ENCODE measurements at places on chromosomes 2 and 18.

DNA sequence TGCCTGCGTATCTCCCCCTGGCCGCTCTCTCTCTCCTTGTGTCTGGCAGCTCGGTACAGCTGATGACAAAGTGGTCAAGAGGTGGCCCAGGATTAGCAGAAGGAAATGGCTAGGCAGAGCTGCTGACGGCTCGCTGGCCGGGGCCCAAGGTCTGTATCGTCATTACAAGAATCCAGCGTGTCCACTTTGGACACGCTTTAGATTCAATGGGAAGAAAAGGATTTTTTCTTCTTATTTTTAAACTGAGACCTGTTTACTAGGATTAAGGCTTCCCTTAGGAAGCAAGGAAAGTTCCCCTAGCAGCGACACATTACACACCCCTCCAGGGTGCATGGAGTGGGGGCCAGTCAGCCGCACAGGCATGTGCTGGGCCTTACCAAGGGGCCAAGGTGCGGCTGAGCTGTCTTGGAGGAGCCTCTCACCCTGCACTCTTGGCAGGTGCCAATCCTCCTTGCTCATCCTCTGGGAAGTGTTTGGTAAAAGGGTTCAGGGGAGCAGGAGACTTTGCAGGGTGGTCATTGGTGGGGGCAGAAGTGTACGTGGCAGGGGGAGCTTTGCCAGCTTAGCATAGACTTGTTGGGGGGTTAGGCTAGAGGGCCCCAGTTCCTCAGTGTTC lies 76.8 kb downstream of the POLR1A start:
- no peak for DNase-seq

DNA sequence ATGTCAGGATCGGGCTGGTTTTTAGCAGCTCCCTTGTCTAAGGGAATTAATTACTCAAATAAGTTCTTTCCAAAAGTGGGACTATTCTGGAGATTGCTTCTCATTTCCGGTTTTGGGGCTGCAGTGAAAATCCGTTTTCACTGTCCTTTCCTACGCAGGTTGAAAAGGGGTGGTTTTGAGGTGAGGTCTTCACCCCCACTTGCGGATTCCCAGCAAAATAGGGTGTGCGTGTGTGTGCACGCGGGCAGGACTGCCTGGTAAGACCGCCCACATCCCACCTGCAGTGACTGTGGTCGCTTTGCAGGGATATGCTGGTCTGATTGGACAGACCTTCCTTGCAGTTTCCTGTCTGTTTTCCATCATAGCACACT lies 472 bp upstream of the PLEKHM3 start:
- DNase-seq: no peak

GRCh38 chr2:143429932-143430679 lies 300.9 kb downstream of the ARHGAP15 start:
- DNase-seq: no peak

DNA sequence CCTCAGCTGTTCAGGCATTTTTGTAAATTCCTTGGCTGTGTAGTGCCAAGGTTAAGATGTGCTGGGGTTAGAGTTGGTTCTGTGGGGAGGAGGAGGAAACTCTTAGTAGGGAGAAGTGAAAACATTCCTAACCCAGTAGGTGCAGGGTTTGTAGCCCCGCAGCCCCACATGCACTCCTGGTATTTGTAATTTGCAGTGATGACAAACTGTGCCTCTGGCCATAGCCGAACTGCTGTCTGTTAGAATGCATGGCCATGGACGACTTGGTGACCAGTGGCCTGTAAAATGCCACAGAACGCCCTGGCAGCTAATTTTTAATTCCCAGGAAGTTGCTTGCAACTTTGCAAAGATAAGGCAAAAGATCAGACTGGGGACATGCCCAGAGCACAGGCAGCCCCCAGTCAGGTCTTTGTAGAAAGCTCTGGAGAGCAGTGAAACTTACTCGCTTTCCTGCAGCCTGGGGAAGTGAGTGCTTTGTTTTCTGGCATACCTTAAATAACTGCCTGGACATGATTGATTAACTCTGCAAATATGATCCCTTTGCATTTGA lies 38.4 kb downstream of the LYPD6B start:
- no peak for DNase-seq

DNA sequence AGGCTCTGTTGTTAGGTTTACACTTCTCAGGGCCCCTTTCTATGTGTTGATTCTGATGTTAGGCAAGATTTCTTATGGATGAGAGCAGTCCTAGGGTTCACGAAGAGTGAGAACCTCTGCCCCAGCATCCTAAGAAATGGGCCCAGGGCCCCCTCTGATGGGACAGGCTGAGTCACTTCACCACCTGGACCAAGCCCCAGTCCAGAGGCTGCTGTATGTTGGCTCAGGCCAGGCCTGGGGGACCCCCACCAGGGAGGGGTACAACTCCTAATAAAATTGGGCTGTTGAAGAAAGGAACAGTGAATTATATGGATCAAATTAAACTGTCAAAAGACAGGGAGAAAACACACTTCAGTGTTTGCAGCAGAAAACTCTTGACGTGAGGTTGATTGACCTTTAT lies 365.9 kb upstream of the HS6ST1 start:
- DNase-seq: no peak

GRCh38 chr2:113251118-113251517 lies 27.6 kb downstream of the PAX8 start:
- peak; percentile 24 for DNase-seq

DNA sequence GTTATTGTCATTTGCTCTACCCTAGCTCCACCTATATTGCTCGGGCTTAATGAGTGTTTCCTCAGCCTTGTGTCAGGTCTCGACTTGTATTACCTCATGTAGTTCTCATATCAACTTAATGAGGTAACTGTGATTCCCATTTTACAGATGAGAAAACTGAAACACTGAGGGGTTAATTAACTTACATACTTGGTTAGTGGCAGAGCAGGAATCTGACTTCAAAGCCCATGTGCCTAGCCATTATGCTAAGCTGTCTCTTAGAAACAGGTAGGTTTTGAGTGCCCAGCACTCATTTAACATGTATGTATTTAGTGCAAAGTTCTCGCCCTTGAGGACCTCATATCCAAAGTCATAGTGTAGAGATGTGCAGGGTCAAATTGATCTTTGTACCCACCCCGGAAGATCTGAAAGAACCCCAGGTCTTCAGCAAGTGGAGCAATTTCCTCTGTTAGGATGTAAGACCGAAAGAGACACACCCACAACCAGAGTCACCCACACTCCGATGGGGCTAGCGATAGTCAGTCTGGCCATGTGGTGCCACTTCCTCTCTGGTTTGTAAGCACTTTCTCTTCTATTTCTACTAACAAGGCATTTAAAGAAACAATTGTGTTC lies 121.0 kb upstream of the SLC39A10 start:
- DNase-seq: peak; percentile 75

- no peak for DNase-seq
Observed at GRCh38 chr2:128513116-128513960, 194.7 kb upstream of the HS6ST1 start.

DNA sequence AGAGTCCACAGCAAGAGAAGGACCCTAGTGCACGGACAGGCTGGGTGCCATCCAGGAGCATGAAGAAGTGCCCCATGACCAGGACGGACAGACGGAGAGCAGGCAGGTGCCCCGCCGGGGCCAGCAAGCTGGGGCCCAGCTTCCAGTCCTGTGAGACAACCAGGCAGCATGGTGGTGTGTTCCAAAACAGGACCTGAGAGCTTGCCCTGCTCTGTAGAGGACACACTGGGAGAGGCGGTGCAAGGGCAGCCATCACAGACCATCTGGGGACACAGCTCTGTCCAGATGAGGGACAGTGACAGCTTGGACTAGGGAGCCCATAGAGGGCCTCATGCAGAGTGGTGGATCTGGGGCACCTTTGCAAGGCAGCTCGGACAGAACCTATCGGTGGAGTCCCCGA lies 279.8 kb downstream of the EIPR1 start:
- DNase-seq: no peak

DNA sequence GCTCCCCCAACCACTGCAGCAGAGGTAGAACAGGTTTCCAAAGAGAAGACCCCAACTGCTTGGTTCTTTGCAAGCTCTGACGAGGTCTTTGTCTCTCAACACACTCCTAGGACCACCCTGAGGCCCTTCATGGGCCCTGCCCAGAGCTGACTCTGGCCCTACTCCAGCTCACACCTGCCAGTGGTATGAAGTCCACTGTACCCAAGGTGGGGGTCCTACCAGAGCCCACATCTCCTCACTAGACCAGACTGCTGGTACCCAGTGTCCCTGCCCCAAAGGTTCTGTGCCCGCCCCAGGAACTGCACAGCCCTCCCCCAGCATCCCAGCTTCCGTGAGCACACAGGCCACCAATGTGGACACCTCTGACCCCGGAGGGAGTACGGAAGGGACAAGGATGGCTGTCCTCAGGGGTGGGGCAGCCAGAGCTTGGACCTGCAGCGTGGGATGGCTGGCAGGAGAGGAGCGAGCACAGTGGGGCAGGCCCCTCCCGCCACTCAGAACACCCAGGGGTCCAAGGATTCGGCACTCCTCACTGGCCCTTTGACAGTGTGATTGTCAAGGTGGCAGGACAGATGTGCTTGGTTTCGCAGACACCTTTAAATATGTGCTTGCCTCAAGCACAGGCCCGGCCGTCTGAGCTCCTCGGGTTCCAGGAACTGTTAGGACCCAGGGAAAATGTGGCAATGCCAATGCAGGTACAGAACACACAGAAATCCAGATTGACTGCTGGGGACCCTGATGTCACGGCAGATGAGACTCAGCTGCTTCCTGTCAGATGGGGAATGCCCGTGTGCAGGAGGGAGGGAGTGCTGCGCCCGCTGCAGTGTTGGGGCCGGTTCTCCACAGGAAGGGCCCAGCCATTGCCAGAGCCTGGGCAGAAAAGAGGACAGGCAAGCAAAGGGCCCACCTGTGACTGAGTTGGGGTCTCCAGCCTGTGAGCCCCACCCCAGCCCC lies 51.2 kb downstream of the MTERF4 start:
- DNase-seq: no peak

GRCh38 chr2:216991563-216991962 lies 131.7 kb upstream of the TNP1 start:
- no peak for DNase-seq

GRCh38 chr2:29130295-29130694 lies 15.1 kb downstream of the CLIP4 start:
- DNase-seq: no peak

- DNase-seq: no peak
Observed at GRCh38 chr2:69564604-69565003, 78.9 kb downstream of the AAK1 start.

GRCh38 chr18:9101730-9102507 lies 580 bp upstream of the NDUFV2 start:
- no peak for DNase-seq
